ENCODE measurements at places on chromosomes 5 and 9.

GRCh38 chr5:150301170-150301505 lies 1.6 kb downstream of the ARSI start:
- no peak for DNase-seq

DNA sequence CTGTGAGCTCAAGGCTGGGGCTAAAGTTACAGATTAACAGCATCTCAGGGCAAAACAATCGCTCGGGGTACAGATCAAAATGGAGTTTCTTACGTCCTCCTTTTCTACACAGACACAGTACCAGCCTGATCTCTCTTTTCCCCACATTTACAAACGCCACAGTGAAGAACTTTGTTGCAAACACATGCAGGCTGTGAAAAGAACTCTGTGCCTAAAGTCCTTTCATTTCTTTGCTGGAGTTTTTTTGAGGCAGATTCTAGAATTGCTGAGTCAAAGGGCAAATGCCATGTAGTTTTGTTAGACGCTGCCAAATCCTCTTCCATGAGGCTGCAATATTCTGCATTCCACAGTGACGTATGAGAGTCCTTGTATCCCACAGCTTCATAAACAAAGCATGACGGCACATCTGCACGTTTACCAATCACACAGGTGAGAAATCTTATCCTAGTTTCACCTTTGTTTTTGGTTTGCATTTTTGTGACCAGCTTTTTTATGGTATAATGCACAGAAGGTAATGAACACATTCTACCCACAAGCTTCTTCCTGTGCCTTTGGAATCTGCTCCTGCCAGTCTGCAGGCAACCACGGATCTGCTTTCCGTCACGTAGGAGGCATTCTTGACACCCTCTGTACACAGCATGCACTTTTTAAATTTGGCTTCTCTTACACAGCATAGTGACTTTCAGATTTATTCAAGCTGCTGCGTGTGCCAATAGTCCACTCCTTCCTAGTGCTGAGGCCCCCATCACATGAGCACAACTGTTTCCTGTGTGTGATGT lies 44.6 kb upstream of the LPCAT1 start:
- peak; percentile 21 for DNase-seq

DNA sequence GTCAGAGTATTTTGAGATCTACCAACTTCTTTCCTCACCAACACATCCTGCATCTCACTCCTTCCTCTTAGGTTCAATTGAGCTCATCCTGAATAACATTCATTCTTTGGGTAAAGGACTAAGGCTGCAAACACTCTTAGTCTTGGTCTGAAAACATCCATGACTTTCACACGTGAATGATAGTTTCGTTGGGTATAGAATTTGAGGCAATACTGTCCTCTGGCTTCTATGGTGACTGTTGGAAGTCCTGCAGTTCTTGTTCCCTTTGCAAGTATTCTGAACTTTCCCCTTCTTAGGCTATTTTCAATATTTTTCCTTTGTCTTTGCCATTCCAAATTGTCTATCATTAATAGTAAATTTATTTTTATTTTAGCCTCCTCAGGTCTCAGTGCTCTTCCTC lies 185.4 kb downstream of the ROR2 start:
- DNase-seq = no peak

- DNase-seq = no peak
These were observed 667 bp downstream of the FBXO10 start for GRCh38 chr9:37575511-37575914.

DNA sequence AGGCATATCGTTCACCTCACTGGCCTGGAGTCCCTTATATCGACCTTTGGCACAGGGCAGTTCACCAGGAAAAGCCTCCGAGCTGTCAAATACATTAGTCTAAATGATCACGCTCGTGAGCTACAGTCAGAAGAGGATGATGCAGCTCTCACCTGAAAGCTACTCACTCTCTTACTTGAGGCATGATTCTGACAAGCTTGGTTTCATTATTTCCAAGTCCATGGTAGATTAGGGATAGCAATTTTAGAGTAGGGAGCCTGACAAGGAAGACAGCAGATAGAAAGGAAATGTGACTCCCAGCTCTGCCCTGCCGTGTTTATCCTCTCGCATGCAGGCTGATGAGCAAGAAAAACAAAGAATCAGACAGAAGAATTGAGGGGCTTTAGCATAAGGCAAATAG lies 98.0 kb upstream of the MAP1B start:
- no peak for DNase-seq

DNA sequence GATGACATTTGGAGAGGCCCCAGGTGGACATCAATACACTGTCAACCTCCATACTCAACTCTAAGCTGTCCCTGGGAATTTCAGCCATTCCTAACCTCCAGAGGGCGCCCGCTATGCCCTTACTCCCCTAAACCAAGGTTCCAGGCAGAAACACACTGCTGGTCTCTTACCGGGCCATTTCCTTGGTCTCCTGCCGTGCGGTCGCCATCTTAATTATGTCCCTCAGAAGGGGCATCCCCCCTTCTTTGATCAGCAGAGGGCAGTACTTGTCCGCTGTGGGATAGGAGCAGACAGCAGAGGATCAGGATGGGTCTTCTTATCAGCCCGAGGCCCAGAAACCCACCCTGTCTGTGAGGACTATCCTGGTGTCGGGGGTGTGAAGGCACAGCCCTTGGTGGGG lies 9.3 kb upstream of the ZDHHC12 start:
- peak; percentile 96 for DNase-seq

GRCh38 chr9:16484180-16484579 lies 386.3 kb downstream of the BNC2 start:
- DNase-seq = no peak

- DNase-seq = peak; percentile 53
These were observed 174.8 kb downstream of the SLF1 start for GRCh38 chr5:94793113-94793815.

- peak; percentile 31 for DNase-seq
These were observed 242.5 kb upstream of the RIOK2 start for GRCh38 chr5:97425511-97425910.

- no peak for DNase-seq
These were observed 2233.8 kb upstream of the C9orf72 start for GRCh38 chr9:29806937-29807618.
